Activated CD8-positive, alpha-beta memory T cell treated with anti-CD3 and anti-CD28 coated beads for 4 hours (primary cell): ENCODE measurements at places on chromosomes 2 and 18.

DNA sequence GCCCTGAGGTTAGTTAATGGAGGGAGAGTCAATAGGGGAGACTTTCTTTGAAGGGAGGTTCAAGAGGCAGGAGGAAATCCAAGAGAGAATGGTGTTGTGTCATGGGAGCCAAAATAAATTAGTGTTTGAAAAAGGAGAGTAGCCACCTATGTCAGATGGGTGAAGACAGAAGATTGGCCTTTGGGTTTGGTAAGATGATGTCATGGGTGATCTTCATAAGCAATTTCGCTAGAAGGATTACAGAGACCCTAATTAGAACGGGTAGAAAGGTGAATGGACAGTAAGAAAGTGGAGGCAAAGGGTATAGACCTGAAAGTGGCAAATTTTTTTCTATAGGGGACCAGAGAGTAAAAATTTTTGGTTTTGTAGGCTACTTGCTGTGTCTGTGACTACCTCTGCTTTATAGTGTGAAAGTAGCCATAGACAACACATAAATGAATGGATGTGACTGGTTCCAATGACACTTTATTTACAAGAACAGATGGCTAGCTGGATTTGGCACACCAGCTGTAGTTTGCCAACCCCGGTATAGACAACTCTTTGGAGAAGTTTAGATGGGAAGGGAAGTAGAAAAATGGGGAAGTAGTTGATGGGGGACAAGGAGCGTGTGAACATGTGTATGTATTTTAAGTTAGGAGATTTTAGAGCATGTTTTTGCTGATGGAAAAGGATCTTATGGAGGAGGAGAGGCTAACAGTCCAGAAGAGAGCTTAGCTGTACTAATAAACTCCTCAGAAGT is 9.3 kb downstream of the STAMBP start:
- no peak for DNase-seq

DNA sequence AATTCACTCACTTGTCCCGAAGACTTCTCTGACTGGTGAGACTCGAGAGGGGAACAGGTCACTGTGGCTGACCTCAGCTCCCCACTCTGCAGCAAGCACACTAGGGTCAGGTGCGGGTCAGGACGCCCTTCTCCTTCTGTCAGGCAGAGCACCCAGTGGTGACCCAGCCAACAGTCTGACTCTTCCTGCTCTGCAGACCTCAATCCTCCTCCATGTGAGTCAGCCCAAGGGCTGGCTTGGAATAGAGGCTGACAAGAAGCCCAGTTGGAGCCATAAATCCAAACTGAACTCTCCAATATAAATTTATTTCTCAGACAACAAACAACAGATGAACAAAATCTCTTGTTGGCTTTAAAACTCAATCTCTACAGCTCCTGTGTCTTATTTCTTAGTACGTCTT is 253.1 kb downstream of the SH3BP4 start:
- no peak for DNase-seq

DNA sequence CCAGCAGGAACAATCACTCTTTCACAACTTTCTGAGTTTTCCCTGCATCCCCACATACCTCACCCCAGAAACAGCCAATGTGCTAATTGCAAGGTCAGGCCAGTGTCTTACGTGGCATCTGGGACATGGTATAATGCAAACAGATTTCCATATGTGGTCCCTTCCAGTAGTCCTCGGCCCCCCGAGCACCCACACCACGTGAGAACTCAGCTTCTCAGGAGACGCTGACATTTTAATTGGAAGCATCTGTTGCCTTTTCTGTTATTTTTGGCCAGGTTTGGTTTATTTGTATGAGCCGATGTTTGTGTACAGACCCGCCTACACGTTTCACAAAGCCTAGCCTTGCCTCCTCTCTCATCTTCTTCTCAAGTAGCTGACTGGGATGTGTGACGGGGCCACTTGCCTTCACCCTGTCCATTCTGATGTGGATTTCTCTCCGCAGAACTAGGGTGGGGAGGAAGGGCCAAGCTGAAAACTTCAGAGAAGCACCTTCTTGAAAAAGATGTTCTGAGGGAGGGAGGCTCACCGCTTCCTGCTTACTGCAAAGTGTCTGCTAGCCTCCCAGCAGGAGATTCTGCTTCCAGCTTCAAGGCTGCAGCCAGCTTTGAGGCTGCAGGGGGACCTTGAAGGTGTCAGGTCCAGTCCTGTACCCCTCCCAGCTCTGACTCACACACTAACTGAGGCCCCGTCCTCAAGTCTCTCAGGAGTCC is 109.6 kb upstream of the SLC14A2 start:
- DNase-seq, result no peak

GRCh38 chr2:950080-950966 is at the start of gene SNTG2:
SNTG2 (plus strand) TSS chr2:950849; CDS start chr2:950997, 148 bp downstream.
- peak; percentile 26 for DNase-seq

- DNase-seq, result no peak
Measured at GRCh38 chr2:38560092-38560491, 42.6 kb downstream of the HNRNPLL start.

DNA sequence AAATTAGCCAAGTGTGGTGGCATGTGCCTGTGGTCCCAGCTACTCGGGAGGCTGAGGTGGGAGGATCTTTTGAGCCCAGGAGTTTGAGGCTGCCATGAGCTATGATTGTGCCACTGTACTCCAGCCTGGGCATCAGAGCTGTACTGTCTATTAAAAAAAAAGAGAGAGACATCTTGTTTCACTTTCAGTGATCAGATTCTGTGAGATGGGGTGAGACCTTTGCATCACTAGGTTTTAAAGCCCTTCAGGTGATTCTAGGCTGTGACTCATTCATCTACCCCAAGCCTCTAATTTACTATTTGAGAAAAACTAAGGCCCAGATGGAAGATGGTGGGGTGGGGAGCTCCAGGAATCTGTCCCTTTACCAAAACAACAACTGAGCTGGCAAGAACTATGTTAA is 7.1 kb downstream of the C2orf92 start:
- DNase-seq, result no peak

DNA sequence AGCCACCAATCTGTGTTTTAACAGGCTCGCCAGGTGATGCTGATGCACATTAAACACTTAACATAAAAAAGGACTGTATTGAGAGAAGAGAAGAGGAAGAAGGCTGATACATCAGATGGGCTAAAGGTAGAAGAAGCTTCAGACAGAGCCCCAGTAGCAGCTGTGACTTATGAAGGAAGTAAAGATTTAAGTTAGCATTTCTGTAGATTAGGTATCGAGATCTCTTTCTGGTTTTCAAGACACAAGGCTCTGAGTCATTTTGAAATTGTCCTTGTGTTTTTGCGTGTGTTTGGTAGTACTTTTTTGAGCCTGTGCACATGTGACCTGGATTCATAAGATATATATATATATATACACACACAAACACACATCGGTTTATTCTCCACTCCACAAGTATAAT is 40.6 kb upstream of the GCFC2 start:
- DNase-seq, result no peak

DNA sequence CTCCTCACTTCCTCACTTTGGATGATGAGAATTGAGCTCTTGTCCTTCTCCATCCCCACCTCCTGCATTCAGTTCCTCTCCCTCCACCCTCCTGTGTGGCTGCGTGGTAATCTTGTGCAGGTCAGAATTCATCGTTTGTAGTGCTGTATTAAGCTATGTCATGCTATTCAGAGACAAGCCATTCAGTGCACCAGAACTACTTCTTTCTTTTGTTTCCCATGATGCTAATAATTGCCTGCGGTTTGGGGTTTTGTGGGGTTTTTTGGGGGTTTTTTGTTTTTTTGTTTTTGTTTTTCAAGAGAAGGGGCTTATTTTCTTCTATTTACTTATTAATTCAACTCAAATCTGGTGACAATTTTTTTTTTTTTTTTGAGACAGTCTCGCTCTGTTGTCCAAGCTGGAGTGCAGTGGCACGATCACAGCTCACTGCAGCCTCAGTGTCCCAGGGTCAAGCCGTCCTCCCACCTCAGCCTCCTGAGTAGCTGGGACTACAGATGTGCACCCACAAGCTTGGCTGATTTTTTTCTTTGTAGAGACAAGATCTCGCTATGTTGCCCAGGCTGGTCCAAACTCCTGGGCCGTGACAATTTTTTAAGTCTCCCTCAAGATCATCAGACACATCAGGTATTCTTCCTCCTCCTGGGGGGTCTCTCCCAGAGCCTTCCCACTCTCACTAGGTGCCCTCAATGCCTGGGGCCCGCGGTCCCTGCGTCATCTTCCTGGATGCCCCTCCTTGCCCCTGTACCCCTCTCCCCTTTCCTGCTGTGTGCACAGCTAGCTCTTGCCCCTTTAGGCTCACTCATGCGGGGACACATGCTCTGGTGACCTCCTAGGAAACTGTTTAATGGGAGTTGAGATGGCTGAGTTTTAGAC is 37.8 kb downstream of the MAL start:
- DNase-seq, result no peak

- no peak for DNase-seq
Measured at GRCh38 chr18:37710726-37711125, 145.1 kb upstream of the CELF4 start.
